ENCODE measurements at places on chromosomes 2 and 18.

DNA sequence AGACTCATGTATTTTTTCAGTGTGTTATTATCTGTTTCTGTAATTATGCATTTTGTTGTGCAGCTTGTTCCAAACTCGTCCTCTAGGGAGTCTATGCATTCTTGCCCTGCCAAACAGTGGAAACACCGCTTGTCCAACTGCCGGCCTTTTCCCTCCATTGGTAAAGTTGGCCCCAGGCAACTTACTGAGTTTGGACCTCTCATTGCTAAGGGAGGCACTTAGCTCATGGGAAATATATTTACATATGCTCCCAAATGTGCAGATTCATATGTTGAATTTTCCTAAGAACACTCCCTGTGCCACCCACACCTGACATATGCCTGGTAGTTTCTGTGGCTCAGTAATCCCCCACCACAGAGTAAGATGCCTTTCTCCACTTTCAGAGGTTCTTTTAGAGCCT lies 98.0 kb downstream of the TMEM185B start:
- no peak for DNase-seq

GRCh38 chr2:48016225-48017019 lies 110.1 kb upstream of the FBXO11 start:
- DNase-seq, result no peak

- no peak for DNase-seq
Measured at GRCh38 chr2:24885221-24886125, 34.6 kb downstream of the ADCY3 start.

DNA sequence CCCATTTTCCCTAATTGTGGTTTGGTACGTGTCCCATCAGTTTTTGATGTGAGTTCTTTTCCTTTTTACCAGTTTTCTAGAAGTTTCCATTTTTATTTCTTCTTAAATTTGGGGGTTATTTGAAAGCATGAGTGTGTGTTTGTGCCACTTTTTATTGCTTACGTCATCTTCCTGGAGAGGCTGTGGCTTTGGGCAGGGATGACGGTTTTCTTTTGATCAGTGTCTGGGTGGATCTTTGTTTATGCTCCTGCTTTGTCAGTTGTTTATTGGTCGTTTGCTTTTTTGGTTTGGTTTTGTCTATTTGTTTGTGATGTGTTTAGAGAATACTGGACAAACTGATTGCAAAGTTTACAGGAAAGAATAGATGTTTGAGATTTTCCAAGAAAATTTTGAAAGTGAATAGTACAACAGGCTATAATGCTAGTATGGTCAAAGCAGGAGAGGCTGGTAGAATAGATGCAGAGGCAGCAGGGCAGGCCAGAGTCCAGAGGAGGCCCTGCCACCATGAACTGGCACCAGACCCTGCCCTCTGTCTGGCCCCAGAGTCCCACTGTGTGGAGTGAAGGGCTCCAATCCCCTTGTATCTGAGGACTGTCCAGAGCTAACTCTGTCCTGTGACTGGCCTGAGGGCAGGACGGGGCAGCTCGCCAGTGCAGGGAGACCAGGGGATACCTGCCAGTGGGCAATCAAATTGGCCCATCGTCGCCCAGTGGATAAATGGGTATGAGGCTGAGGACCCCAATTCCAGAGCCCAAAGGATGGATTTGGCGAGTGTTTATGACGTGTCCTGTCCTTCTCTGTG lies 23.4 kb upstream of the SNED1 start:
- DNase-seq, result no peak

DNA sequence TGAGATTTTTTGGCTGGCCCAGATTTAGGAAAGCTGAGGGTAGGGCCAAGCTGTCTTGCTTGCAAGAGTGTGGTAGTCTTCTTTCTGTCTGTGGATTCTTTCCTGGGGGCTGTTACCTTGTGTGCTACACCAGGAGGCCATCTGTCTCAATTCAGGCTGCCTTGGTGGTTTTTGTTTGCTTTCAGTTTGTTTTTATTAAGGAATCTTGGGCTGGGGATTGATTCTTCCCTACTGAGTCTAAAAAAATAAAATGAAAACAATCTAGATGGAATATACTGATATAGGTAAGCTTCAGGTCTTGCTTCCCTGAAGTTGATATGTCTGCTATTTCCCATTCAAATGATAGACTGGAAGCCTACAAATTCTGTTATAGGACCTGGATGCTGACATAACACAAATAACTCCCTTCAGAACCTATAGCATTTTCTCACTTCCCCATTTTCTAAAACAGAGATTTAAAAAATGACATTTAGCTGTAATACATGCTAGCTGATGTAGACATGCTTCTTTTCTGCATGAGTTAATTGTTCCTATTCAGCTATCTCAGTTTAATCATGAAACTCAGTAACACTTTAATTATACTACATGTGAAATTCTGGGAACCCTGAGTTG lies 5.3 kb downstream of the LHCGR start:
- no peak for DNase-seq

Measured in anterior cingulate cortex (tissue), 58 donors.